Stimulated activated CD8-positive, alpha-beta memory T cell treated with anti-CD3 and anti-CD28 coated beads, Interleukin-4, amount 100 ng/mL, for 1 hour (primary cell): ENCODE measurements at places on chromosomes 6 and 20.
A peak's percentile ranks its signal among the peaks of the same experiment; 100 is the strongest.

DNA sequence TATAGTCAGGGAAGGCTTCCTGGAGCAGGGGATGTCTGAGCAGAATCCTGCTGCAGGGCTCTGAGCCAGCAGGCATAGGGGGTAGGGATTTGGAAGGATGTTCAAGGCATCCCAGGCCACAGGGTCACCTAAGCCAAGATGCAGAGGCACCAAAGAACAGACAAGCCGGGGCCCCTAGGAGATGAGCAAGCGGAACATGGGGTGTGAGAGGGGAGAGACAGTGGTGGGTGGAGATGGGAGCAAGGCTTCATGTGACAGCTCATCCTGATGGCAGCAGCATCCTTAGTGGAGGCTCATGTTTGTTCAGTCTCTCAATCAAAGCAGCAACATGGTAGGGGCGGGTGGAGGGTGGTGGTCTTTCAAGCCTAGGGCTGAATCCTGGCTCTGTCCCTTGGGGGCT is 29.8 kb upstream of the TCP11 start:
- no peak for DNase-seq

- DNase-seq = no peak
These were observed 35.3 kb downstream of the PHIP start for GRCh38 chr6:79042799-79043126.

DNA sequence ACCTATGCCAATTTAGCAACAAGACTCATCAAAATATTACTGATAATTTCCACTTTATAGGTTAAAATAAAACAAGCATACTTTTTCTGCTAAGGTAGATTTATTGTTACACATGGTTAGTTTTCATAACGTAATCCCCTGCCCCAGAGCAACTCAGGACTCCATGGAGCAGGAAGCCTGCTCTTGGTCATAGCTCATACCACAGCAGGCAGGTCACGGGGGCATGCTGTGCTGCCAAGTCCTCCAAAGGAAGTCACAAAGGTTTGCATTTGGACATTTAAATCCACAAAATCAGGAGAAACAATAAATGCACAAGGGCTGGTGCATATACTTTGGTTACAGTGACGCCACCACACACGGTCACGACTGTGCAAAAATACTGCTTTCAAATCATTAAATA is 12.5 kb downstream of the GZF1 start:
- DNase-seq = no peak

GRCh38 chr6:28988536-28989311 is 16.4 kb downstream of the ZNF311 start:
- DNase-seq = peak; percentile 24
